CMK (cell line): ENCODE measurements at places on chromosomes 1 and 21.
A peak's percentile ranks its signal among the peaks of the same experiment; 100 is the strongest.

DNA sequence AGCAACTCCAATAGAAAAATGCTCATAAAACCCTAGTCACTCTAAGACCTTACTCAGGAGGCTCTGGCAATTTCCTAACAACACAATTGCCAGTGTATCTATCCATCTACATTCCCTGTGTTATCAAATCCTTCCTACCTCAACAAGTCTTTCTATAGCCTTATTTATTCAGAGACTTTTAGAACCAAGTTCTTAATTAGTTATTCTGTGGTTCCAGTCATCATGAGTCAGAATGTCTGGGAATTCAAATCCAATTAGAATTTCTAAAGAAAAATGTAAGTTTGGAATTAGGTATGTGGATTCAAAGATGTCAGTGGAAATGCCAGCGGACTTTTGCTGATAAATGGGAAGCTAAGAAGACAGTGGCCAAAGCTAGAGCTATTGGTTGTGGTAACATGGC, 302.6 kb upstream of the C1orf87 start:
- no peak for DNase-seq

DNA sequence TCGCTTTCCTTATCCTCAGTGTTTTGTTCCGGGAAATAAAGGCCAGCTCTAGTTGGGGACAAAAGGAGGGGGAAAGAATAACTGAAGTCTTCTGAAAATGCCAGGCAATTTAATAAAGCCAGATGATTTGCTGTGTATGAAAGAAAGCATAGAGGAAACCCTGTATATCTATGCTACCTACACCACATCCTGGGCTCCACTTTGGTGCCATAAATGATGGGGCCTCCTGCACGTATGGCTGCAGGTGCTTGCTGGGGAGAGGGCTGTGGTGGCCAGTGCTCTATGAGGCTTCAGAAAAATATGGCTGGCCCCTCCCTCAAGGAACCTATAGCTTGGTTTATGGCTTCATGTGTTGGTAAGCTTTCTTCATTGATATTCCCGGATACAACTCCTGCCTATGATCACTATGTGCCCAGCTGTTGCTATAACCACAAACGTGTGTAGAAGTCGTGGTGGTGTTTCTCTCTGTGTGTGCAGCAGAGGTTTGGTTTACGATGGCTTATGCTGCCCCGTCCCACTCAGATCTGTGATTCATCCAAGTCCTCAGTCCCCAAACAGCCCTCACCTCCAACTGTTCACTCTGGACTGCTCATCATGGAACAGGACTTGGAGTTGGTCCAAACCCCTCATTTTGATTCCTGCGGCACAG, 59.5 kb downstream of the BACE2 start:
- no peak for DNase-seq

- DNase-seq, result peak; percentile 98
Measured at GRCh38 chr1:221708076-221708571, 33.8 kb downstream of the DUSP10 start.

- DNase-seq, result no peak
Measured at GRCh38 chr1:15592285-15592684, 7.4 kb upstream of the AGMAT start.

DNA sequence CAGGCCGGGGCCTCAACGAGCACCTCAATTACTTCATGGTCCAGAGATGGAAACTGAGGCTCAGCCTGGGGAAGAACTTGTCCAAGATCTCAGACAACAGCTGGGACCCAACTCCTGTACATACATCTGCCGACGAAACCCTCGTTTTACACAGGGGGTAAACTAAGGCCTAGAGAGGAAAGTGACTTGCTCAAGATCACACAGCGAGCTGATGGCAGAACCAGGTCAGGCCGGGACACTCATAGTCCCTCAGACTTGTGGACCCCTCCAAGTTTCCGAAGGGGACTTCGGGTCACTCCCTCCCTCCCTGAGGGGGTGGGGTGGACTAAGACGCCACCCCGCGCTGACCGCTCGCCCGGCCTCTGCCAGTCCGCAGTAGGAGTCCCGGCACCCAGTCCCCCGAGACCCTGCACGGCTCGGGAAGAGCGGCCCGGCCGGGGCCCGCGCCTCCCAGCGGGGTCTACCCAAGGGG, 430 bp downstream of the WASF2 start:
- no peak for DNase-seq

DNA sequence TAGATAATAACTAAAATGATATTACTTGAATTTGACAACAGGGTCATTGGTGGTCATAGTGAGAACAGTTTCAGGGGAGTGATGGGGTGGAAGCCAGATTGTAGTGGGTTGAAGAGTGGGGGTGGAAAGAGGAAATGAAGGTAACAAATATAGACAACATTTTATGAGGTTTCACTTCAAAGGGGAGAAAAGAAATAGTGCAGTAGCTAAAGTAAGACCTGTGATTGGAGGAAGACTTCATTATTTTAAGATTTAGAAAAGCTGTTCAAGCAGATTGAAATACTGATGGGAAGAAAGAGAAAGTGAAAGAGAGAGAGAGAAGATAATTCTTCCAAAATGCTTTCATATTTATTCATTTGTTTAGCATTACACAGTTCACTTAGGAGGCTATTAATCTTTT, 52.0 kb upstream of the KCNA3 start:
- DNase-seq, result no peak
